ENCODE measurements at places on chromosomes 7 and 10. TPM values are rescaled to one million over a fixed set of nuclear protein-coding genes. Genes with fewer than 3 reads are reported as not detected.

GRCh38 chr10:113609704-113610108 is 54.1 kb downstream of the NRAP start:
- DNase-seq: no peak

DNA sequence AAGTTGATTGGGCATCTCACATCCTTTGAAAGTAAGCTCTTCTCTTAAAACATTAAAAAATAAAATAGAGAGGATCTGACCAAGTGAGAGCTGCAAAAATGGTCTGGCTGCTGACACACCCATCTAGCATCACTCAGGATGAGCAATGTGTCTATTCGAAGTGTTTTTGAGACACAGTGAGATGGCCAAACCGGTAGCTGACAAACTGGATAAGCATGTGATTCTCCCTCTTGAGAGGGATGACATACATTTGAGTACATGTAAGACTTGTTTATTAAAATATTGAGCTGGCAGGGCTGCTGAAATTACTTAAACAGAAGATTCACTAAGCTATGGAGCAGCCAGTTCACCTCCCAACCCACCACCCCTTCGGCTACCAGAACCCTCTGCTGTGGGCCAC is 333.9 kb downstream of the ADRA2A start:
- DNase-seq: no peak

DNA sequence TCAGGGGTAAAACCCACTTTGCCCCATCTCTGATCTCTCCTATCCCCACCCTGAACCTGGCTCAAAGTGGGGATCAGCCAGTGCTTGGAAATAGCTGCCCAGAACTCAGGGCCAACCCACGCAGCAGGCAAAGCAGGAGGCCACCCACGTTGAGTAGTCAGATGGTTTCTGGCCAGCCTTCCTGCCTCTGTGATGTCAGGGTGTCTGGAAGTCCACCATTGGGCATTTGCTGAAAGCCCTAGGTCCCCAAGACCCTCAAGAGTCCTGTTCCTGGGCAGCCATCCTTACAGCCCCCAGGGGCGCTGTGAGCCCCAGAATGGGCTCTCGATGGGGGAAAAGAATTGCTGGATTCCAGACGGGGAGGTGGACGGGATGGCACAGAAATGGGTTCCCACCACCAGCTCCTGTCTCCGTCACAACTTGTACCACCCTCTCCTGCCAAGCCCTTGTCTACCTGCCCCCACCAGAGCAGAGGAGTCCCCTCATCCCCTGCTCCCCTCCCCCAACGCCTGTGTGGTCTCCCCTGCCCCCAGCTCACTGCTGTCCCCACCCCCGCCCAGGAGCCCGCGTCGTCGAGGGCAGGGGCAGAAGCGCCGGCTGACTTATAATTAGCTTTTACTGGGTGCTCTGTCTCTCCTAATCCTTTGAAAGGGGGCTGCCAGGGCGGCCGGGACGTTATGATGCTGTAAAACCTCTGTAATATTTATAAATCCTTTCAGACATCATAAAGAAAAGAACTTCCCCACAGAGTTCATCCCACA is 3.9 kb downstream of the MYL10 start:
- peak; percentile 85 for DNase-seq

DNA sequence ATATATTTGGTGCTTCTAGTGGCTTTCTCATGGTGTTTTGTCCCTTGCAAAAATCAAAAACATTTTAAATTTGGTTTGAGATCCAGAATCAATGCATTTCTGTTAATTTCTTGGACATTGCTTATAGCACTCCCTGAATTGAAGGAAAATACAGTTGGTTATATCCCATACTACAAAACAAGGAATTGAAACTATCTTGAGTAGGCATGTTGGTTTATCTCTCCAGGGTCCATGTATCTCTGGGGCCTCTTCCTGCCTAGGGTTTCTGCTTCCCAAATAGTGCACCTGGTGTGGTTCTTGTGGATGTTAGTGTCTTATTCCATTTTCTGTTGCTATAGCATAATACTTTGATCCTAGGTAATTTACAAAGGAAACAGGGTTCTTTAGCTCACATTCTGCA is 212.4 kb downstream of the CAMK1D start:
- DNase-seq: no peak

DNA sequence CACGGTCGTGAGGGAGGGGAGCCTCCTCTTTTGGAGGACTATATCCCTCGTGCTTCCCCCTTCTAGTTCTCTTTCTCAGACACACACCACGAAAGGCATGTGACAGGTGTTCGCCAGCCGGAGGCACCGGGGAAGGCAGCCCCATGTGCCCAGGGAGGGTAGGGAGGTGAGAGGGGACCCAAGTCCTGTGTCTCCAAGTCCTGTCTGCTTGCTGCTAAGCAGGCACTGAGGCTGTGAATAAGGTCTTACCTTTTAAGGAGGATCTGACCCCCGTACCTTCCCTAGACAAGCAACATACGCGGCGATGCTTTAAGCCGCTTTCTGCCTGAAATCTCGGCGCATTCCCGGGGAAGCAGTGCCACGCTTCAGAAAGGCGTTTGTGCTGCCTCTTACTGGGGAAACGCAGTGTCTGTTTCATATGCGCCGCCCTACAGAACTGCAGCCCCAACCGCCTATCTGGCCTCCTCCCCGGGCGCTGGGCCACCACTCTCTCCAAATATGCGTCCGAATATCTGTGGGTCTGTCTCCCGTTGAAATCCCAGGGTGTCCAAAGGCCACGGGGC is 770 bp downstream of the PLXNA4 start:
- DNase-seq: peak; percentile 78

- no peak for DNase-seq
These were observed 122.7 kb upstream of the PDSS1 start for GRCh38 chr10:26574783-26575182.

GRCh38 chr7:28771906-28772622 is 186.1 kb downstream of the TRIL start:
- DNase-seq: no peak

- no peak for DNase-seq
These were observed 925.1 kb downstream of the LRMDA start for GRCh38 chr10:76356557-76356956.

- peak; percentile 16 for DNase-seq
These were observed 96.4 kb downstream of the HIPK2 start for GRCh38 chr7:139681463-139681755.

- DNase-seq: no peak
These were observed 1.3 kb upstream of the MINPP1 start for GRCh38 chr10:87503401-87503800.

- DNase-seq: no peak
These were observed 43.7 kb downstream of the GNA12 start for GRCh38 chr7:2800220-2800930.

DNA sequence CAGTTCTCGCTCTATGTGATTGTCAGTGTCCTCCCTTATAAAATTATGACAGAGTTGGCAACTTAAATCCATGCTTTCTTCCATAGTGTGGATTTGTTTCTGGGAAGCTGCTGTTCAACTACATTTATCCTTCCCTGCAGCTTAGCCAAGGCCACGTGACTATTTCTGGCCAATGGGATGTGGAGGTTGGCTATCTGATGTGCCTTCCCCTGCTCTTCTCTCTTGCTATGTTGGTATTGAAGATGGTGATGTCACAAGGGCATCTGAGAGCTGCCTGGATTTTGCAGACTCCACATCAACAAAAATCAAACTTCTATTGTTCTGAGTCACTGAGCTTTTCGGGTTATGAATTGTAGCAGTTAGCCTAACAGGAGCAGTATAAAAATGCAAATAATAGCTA is 164.9 kb upstream of the RHOBTB1 start:
- no peak for DNase-seq

Gene IL6
- 0.69 TPM for total RNA-seq

Gene GRID2IP
- total RNA-seq: 0.33 TPM

Gene IFIT1B
- not detected for total RNA-seq

Gene UNC5B
- 40.2 TPM for total RNA-seq

Gene SPAG6
- not detected for total RNA-seq
